ENCODE measurements at places on chromosomes 4 and X.

DNA sequence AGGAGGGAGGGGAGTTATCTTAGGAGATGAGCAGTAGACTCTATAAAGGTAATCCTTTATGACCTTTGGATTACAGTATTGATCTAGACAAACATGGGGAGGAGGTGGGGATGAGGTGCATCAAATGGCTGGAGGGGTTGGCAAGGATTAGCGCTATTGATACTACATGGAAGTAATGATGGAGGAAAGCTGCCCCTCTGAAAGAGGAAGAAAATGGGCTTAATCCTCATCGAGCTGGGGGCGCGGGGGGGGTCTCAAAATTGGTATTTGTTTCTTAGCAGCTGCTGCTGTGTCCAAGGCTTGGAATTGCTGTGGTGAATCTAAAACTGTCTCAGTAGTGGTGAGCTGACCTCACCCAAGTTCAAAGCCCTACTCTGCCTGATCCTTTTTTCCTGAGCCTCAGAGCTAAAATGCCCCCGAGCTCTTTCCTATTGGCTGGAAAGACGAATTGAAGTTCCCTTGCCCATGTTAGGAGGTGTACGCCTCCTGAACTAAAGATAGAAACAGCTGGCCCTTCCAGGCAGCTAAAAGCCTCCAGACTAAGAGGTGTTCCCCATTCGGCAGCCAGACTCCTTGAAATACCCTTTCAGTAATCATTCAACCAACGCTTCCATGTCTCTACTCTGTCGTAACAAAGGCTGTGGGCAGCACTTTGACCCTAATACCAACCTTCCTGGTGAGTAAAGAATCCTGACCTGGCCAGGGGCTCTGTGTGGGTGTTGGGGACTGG lies at the start of gene ITGB1BP2:
Gene ITGB1BP2, plus strand, starts transcription at position 556 of the 730 bp plus-strand sequence. Its CDS starts 57 bp downstream, at position 613.
- no peak for DNase-seq

- no peak for DNase-seq
Measured at GRCh38 chr4:110622841-110623717, at the start of gene PITX2. Gene PITX2, minus strand, starts transcription at chr4:110623077. Its CDS starts 617 bp downstream, at chr4:110622460.

DNA sequence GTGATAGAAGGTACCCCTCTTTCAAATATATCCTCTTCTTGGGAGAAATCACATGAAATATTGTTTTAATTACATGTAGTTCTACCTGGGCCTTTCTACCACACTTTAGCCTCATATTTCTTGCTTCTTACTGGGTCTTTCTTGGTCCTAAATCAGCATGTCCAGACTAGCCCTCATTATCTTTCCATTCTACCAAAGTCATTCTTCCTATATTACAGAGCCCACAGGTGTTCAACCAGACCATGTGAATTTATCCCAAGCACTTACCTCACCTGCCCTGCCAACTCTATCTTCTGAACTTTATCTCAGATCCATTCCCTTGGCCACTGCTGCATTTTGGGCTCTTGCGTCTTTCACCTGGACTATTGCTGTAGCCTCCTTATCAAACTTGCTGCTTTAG lies 11.8 kb upstream of the SOWAHB start:
- no peak for DNase-seq

GRCh38 chr4:186623546-186623945 lies 68.2 kb upstream of the MTNR1A start:
- DNase-seq: no peak

DNA sequence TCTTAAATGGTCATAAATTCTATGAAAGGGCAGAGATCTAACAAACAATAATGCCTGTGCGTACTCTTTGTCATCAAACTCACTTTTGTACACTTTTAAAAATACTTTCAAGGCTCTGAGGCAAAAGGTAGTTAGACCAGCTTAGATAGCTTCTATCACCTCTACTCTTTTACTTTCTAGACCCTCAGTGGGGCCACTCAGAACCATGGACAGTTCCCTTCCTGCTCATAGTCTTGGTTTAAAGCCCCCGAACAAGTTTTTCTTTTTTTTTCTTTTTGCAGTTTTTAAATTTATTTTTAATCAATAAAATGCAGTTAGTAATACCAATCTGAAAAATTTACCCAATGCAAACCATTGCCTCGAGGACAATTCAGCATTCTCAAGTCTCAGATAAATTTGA lies 460.5 kb upstream of the CNKSR2 start:
- DNase-seq: no peak

DNA sequence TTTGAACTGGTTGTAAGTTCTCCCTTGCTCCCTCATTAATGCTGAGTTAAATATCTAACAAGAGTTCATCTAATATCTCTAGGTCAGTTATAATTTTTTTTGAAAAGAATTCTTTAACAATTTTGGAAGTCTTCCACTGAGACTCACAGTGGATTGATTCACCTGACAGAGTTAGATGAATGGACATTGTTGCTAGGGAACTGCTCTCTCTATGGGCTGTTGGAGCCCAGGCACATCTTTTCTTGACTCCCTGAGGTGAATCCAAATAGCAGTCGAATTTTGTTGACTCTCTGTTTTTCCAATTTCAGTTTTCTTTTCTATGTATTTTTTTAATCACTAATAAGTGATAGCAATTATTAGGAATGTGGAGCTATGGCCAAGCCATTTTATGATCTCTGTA lies 996.1 kb upstream of the PABPC4L start:
- DNase-seq: no peak

- DNase-seq: no peak
Measured at GRCh38 chr4:165364452-165365080, 14.2 kb upstream of the CPE start.

GRCh38 chr4:105414316-105414715 lies 59.5 kb downstream of the PPA2 start:
- DNase-seq: no peak

DNA sequence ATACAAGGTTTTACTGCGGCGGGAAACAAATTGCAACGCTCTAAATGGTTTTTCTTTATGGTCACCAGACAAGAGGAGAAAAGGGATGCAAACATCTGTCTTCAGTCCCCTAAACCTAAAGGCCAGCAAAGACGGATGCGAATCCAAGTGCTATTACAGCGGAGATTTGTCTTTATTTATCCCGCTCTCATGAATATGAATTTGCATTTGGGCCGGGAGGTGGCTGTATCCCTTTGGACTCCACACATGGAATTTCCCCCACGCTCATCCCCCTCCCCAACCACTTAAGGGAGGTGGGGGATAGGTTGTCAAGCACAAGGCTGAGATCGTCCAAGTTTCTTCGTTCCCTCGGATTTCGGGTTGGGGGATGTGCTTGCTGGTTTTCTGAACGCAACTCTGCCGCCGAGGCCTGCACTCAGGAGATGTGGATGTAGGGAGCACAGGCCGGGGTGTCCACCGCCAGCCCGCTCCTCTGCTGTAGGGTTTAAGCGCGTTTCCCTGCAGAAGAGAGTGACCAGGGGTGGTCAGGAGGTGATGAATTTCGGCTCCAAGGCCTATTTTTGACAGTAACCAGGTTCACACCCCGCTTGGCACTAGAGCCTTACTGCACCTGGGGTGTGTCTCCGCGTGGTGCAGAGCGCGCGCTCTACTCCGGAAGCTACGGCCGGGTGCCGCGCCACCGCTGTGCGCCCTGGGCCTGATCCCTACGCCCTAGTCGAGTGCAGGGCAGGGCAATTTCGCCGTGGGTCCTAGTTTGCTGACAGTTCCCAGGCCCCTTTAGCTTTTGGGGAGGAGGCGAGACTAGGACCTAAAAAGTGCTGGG lies 2.3 kb upstream of the PHOX2B start:
- no peak for DNase-seq

DNA sequence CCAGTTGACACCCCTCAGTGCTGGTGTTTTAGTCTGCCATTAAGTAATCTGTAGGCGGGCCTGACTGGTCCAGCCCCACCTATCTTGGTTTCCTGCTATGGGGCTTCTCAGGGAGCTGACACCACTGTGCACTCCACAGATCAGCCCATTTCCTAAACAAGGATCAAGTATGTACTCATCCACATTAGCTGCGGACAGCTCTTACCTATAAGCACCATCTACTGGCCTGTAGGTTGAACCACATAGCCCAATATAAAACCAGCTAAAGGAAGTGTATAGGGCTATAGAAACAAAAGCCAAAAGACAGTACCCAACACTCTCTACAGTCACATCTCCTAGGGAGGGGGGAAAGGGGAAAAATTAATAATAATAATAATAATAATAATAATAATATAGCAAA lies 353.5 kb upstream of the CXorf51B start:
- DNase-seq: no peak

- no peak for DNase-seq
Measured at GRCh38 chrX:116243039-116243438, 72.5 kb downstream of the AGTR2 start.

DNA sequence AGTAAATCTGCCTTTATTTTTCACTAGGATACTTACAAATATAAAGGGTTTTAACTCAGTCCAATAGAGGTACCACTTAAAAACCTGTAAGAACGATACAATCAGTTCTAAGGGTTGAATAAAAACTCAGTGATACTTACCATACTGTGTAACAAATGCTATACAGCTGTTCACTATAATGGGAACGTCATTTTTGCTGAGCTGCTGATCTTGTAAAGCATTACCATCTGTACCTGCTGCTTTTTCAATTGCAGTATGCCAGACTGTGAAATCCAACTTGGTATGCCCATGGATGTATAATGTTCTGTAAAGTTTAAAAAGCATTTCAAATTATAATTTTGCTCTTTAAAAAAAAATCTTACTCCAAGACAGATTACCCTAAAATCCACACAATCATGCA lies 111.2 kb downstream of the ARAP2 start:
- no peak for DNase-seq

DNA sequence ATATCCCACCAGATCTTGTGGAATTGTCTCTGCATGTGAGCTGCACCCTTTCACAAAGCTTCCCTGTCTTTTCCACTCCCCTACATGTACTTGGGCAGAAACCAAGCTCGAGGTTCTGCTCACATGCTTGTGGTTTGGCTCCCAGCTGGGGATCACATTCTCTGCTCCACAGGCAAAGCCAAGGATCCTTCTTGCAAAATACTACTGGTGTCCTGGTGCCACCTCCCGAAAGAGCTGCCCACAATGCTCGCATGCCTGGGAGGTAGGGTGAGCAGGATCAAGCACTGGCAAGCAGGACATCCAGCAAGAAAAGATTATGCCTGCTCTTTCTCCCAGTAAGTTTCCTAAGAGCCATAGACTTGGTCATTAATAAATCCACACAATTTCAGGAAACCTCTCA lies 45.1 kb upstream of the PPARGC1A start:
- no peak for DNase-seq

- no peak for DNase-seq
Measured at GRCh38 chrX:3520982-3521381, 174.5 kb upstream of the MXRA5 start.

GRCh38 chr4:3753726-3754412 lies 12.3 kb upstream of the ADRA2C start:
- DNase-seq: no peak

DNA sequence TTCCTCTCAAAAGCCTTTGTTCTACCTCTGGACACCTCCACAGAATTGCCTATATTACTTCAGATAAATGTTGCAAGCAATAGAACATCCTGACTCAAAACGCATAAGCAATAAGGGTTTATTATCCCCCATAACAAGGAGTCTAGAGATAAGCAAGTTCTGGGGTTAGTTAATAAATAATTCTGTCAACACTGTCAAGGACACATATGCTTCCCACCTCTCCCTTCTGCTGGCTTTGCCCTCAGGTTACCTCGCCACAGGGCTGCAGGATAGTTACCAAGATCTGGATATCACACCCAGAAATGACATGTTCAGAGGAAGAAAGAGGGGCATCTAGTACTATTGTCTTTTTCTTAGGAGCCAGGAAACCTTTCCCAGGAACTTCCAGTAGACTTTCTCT lies 14.0 kb upstream of the DUSP21 start:
- DNase-seq: no peak

DNA sequence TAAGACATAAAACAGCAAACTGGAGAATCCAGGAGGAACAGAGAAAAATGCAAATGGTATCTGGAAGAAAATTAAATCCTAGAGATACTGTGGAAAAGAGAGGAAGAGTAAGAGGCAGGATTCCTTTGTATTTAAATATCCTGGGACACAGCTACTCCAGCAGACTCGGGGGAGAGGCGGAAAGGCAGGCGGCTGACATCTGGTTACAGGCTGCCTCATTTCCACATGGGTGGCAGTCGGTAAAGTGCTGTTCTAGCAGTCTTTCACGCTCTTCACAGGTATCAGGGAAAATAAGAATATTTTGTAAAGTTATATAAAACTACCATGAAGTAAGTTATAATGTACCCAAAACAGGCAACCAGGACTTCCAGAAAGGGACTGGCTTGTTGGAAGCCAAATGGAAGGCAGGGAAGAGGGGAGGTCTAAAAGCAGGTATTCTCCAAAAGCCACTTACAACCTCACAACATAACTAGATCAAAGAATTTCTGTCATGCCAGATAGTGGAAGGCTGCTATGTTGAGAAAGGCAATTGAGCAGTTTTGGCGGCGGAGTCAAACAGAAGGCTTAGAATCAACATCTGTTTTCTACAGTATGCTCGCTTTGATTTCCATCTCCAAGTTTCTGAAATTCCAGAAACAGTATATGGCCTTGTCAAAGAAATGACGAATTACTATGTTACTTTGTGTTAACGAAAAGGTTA lies 1.3 kb upstream of the TIGD2 start:
- no peak for DNase-seq

- no peak for DNase-seq
Measured at GRCh38 chr4:26226629-26227376, 94.0 kb upstream of the RBPJ start.

- no peak for DNase-seq
Measured at GRCh38 chrX:152813206-152813605, 17.4 kb downstream of the CETN2 start.

DNA sequence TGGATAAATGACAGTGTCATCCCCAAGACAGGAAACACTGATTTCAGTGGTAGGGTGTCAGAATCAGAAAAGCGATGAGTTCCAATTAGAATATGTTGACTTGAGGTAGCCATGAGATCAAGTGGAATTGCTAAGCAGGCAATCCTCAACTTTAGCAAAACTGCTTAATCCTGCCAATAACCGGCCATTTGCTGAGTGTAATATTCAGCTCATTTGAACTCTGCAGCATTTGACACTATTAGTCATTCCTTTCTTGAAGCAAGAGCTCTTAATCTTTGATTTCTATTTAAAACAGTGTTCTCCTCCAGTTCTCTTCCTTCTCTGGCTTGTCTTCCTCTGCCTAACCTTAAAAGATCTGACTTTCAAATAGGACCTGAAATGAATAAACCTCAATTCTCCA lies 68.7 kb upstream of the DCLK2 start:
- DNase-seq: no peak

DNA sequence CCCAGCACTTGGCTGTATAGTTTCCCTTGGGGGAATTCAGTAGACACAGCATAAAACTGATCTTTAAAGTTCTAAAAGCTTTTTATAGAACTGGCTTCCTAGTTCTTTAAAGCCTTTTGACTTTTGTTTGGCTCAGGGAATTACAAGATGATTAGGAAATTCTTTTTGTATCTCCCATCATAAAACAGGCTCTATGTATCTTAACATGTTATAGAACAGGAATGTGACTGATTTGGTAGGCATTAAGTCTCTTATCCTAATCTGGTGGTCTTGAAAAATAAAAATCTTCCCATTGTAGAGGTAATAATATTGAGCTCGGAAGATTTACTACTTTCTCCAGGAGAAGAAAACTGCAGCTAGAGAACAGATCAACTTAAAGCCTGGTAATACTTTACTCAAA lies 262.7 kb downstream of the KCNIP4 start:
- DNase-seq: no peak
